WTC11 (cell line): ENCODE measurements at places on chromosomes 6 and 20. TPM values are rescaled to one million over a fixed set of nuclear protein-coding genes. Genes with fewer than 3 reads are reported as not detected.

Gene SOD2
- total RNA-seq = 79.8 to 86.3 TPM (median 82.6 TPM) in 3 replicates

- peaks cover 82% of the 10 kb centered on the region for H3K36me3 ChIP-seq
- no peak overlapping the region for H3K4me3 ChIP-seq
- no peak overlapping the region for H3K27ac ChIP-seq
- H3K27me3 ChIP-seq = no peaks in the 10 kb centered on the region; the same call in 1 of the 2 replicates
- H3K4me1 ChIP-seq = peaks cover 22% of the 10 kb centered on the region
These were observed 28.2 kb upstream of the TCFL5 start for GRCh38 chr20:62889871-62890270.

Gene CTAGE9
- 0.09 TPM in 1 of 3 replicates, not detected in the others for total RNA-seq

DNA sequence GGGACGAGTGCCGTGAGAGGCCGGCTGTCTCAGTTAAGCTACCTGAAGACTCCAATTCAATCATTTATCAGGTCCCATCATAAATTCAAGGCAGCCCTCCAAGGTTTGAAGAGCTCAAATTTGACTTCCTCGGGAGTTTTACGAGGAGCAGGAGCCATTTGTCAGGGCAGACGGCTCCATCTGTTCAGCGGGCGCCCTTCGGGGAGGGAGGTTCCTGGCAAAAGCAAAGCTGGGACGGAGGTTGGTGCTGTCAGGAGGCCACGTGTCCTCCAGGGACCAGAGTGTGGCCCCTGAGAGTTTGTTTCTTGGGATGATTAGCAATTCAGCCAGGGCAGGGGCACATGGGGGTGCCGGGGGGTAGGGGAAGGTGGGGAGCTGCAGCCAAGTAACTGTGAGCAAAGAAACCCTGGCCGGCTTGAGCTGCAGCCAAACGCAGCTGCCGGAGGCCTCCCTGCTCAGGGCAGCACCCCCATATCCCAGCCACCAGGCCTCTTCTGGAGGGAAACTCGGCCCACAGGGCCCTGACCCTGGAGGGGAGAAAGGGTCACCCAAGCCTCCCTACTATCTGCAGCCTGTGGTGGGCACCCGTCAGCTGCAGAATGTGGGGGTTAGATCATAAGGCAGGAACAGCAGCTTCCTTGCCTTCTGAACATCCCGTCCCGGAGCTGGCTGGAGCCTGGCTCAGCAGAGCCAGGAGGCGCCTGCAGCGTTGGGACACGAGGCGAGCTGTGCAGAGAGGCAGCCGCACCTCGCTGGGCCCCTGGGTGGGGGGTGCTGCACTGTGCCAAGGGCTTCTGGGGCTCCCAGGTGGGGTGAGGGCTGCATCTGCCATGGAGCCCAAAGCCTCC, 63.6 kb upstream of the GATA5 start:
- H3K4me3 ChIP-seq = no peak overlapping the region
- no peak overlapping the region for H3K27ac ChIP-seq
- no peaks in the 10 kb centered on the region for H3K4me1 ChIP-seq
- no peak for DNase-seq

GRCh38 chr6:167735084-167735950, 91.4 kb upstream of the AFDN start:
- peaks cover 3% of the 10 kb centered on the region; the same call in 1 of the 2 replicates for H3K4me1 ChIP-seq
- H3K36me3 ChIP-seq = no peaks in the 10 kb centered on the region
- no peaks in the 10 kb centered on the region for H3K27me3 ChIP-seq
- H3K4me3 ChIP-seq = no peak overlapping the region

DNA sequence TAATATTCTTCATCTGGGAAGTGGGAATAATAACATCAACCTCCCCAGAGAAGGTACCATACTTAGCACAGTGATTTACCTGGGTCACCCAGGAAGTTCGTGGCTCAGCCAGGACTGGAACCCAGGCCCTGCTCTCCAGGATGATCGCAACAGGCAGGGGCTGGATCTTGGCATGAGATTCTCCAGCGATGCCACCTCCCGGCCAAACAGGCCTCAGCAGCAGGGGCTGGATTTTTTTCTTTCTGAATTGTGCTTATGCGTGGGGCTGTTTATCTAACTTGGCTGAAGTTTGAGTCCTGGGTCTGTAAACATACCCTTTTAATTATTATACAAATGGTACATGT, 129.5 kb upstream of the PTPN1 start:
- H3K36me3 ChIP-seq = no peaks in the 10 kb centered on the region
- no peak overlapping the region for H3K27ac ChIP-seq
- no peak overlapping the region for H3K4me3 ChIP-seq
- H3K4me1 ChIP-seq = peaks cover 2% of the 10 kb centered on the region; the same call in 1 of the 2 replicates
- DNase-seq = no peak

DNA sequence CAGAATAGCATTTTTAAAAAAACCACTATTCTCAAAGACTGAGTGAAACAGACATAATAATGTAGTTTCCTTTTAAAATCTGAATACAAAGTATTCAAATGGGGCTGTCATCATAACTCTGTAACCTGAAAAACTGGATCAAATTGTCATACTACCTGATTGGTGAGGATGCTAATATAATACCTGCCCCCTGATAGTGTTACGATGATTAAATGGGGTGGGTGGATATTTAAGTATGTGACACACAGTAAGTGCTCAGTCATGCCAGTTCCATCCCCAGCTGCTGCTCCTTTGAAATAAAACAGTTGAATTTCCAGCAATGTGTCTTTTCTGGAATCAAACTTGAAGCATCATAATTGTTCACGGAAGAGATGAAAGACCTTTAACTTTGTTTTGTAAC, 8.9 kb downstream of the HTR1B start:
- no peak overlapping the region for H3K4me3 ChIP-seq
- no peak for DNase-seq
- 0 out of 2 replicates have a peak overlapping the region, but pooled peaks have one; percentile 45 for H3K27ac ChIP-seq
- H3K36me3 ChIP-seq = no peaks in the 10 kb centered on the region
- peaks cover 49% of the 10 kb centered on the region for H3K4me1 ChIP-seq
